ENCODE measurements at places on chromosomes 3 and 15.

DNA sequence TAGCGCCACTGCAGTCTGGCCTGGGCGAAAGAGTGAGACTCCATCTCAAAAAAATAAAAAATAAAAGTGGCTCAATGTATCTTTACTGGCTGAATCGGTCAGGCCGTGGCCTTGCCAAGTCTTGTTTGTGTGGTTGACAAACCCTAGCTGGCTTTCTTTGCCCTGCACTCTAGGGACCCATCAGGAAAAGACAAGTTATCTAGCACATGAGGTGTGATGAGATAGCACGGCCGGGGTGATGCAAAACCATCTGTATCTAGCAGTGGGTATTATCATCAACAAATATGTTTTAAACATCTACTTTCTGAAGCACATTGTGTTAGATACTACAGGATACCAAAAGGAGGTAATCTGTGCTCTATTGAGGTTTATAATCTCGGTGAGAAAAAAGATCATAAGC is 3.9 kb upstream of the DPP8 start:
- DNase-seq = no peak

GRCh38 chr3:150135287-150135721 is 164.6 kb upstream of the PFN2 start:
- DNase-seq = no peak

- no peak for DNase-seq
Measured at GRCh38 chr3:40875581-40875980, 323.7 kb upstream of the CTNNB1 start.

DNA sequence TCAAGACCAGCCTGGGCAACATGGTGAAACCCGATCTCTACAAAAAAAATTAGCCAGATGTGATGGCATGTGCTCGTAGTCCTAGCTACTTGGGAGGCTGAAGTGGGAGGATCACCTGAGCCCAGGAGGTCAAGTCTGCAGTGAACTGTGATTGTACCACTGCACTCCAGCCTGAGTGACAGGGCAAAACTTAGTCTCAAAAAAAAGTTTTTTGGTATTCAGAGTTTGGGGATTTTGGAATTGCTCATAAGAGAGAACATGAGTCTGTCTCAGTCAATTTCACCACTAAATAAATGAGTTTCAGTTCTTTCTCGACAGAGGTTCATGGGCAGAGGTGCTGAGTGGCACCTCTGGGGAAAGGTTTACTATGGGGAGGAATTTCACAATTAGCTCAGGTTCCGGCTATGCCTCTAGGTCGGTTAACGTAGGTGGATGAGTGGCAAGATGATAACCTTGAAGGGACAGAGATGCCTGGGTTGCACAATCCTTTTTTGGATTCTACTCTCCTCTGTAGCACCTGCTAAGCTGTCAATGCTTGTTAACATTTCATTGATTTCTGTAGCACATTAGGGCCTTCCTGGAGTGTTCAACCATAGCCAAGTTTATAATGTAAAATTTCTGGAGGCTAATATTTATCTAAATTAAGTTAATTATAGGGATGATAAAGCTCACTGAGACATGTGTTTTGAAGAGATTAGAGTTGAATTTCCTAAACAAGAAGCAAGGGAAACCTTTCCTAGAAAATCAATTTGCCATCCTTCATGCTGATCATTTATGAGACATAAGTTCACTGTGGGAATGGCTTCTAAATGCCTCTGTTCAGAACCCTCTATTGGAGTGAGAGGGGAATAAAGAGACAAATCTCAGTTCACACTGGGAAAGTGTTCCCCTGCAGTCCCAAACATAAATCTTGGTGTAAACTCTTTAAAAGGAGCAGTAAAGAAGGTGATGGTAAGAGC is 37.4 kb upstream of the DCP1A start:
- DNase-seq = no peak

DNA sequence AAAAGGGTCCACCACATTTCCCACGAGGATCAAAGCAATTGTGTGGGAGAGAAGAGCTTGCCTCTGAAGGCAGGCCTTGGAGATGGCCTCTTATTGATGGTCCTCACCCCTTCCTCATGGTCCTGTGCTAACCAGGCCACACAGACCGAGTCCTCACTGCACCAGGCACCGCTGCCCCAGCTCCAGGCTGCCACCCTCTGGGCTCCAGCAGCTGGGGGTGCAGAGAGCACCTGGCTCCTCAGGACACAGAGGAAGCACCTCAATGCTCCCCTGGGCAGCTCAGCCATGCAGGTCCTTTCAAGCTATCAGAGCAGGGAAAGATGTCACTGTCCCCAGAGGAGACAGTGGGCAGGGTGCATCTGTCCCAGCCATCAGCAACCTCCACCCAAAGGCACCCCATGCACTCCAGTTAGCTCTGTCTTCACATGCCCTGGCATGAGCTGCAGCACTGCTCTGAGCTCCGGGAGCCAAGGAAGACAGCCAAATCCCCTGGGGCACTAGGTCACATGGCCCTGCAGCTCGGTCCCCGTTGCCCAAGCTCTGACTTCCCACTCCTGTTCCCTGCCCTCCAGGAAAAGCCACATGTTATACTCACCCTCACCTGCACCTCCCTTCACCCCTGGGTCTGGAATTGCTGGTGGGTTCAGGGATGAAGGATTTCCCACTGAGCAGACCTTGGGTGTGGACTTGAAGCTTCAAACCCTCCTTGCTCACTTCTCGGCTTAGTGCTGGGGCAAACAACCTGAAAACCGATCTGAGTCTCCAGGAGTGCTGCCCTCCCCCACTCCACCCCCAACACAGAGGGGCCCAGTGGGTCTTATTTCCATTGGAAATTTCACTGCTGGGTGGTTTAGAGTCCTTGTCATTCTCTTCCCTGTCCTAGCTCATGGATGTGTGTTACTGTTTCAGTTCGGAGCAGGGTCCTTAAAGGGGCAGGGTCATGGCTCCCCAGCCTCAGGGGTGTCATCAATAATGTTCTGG is 32.6 kb downstream of the ALS2CL start:
- no peak for DNase-seq

GRCh38 chr3:47011371-47011770 is 31.9 kb downstream of the NBEAL2 start:
- no peak for DNase-seq

Measured in stimulated activated CD8-positive, alpha-beta memory T cell treated with anti-CD3 and anti-CD28 coated beads, Interleukin-4, amount 100 ng/mL, for 1 hour (primary cell).